ENCODE measurements at places on chromosomes 16 and 17. TPM values are rescaled to one million over a fixed set of nuclear protein-coding genes. Genes with fewer than 3 reads are reported as not detected.
A peak's percentile ranks its signal among the peaks of the same experiment; 100 is the strongest.

DNA sequence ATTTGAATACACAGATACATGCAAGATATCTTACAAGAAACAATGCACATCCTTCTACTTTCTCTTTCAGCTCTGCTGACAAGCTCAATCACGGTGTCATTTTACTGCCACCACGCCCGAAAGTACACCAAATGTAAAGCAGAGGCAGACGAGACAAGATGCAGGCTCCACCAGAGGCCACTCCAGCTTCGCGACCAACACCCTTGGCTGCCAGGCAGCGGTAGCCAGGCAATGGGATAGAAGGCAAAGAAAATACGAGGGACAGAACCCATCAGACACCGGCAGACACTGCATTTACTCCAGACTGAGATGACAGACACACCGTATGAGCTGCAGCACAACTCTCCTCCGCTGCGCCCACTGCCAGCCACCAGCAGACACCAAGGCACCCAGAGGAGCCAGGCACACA, 41.0 kb downstream of the USP22 start:
- H3K27ac ChIP-seq: peak overlapping the region; percentile 50
- no peak for DNase-seq
- no peaks in the 10 kb centered on the region for H3K27me3 ChIP-seq
- no peak overlapping the region for H3K4me3 ChIP-seq
- peaks cover 75% of the 10 kb centered on the region for H3K4me1 ChIP-seq
- H3K36me3 ChIP-seq: peaks cover 89% of the 10 kb centered on the region

- H3K27me3 ChIP-seq: no peaks in the 10 kb centered on the region
- no peak overlapping the region for H3K4me3 ChIP-seq
- no peaks in the 10 kb centered on the region for H3K36me3 ChIP-seq
- no peak overlapping the region for H3K27ac ChIP-seq
Observed at GRCh38 chr16:48025359-48025758, 130.4 kb downstream of the ABCC12 start.

GRCh38 chr16:48247311-48247710, at the start of gene ABCC11:
Gene ABCC11 (minus strand): TSS chr16:48247539. CDS start chr16:48231921, 15,618 bp downstream.
- H3K27me3 ChIP-seq: no peaks in the 10 kb centered on the region
- H3K27ac ChIP-seq: no peak within 1 kb of the TSS
- H3K4me3 ChIP-seq: no peak within 1 kb of the TSS

GRCh38 chr16:50996830-50997186, 154.3 kb downstream of the SALL1 start:
- no peaks in the 10 kb centered on the region for H3K36me3 ChIP-seq
- H3K27me3 ChIP-seq: no peaks in the 10 kb centered on the region
- H3K27ac ChIP-seq: no peak overlapping the region
- no peak overlapping the region for H3K4me3 ChIP-seq
- DNase-seq: no peak
- peaks cover 4% of the 10 kb centered on the region for H3K4me1 ChIP-seq

DNA sequence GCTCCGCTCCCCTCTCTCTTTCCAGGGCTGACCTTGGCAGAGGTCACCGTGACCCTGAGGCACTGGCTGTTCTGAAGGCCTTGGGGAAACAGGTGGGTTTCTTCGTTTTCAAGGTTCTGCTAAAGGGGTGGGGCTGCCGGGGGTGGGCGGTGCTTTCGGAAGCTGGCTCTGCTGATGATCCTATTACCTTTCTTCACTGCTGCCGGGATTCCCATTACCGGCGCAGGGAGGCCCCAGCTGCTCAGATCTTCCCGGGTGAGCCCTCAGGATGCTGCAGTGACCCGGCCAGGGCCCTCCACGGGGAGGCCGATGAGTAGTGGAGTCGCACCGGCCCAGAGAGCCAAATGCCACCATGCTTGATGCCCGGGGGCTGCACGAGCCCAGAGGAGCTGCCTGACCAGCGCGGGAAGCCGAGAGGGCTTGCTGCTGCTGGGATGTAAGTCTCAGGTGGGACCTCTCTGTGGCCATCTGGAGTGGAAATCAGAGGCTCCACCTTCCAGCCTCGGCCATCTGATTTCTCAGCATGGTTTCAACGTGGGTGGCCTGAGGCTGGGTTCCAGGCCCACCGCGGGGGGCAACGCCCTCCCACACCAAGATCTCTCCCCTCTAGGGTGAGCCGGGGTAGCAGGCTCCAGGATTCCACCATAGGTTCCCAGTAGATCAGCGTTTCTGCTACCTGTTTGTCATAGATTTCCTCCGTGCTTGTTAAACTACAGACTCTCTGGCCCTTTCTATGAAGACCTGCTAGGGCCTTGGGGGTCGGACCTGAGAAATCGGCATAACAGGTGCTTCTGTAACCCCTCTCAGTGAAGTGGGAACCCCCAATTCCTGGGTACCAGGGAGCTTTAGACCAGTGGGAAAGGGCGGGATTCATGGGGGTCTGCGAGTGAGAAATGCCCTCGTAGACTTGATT, 21.6 kb upstream of the ADCY7 start:
- H3K4me3 ChIP-seq: no peak overlapping the region
- H3K27ac ChIP-seq: no peak overlapping the region
- no peaks in the 10 kb centered on the region for H3K36me3 ChIP-seq

The TTC19 gene
- total RNA-seq: 63.7 TPM
